ENCODE measurements at places on chromosomes 3 and 15.

DNA sequence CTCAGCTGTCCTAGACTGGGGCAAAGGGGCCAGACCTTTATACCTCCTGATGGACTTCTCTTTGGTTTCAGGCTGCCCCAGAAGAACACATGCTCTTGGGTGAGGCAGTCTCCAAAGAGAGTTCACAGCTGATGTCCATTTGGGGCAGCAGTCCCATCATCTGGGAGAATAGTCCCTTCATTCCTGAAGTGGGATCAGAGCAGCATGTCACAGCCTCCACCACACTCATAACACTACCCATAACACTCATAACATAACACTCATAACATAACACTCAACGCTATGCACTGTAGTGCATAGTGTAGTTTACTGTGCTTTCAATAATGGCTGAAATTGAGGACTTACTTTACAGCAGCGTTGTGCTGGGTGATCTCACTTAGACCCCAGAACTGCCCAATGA, 36.7 kb upstream of the PLCL2 start:
- no peak for DNase-seq

GRCh38 chr3:115384381-115384780, 237.3 kb upstream of the ZBTB20 start:
- DNase-seq: no peak

GRCh38 chr3:135136361-135137100, 341.5 kb downstream of the EPHB1 start:
- no peak for DNase-seq

- no peak for DNase-seq
Measured at GRCh38 chr3:33982269-33982798, 183.9 kb downstream of the PDCD6IP start.

DNA sequence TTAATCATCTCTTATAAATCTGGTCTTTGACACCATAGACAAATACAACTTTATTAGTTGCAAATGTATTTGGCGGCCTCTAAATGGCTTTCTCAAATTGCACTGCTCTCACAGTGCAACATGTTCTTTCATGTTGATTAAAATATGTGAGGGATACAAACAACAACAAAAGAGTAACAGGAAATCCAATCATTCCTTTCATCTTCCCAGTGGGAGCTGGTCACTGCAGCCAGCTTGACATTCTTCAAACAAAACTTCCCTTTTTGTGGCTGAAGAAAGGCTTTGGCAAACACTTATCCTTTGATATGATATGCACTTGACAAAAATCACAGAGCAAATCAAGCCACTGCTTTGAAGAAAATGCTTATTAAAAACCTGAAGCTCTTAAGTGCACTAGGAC, 973.6 kb downstream of the EPHA3 start:
- DNase-seq: no peak

GRCh38 chr15:66743703-66744536, 41.9 kb downstream of the SMAD6 start:
- no peak for DNase-seq

DNA sequence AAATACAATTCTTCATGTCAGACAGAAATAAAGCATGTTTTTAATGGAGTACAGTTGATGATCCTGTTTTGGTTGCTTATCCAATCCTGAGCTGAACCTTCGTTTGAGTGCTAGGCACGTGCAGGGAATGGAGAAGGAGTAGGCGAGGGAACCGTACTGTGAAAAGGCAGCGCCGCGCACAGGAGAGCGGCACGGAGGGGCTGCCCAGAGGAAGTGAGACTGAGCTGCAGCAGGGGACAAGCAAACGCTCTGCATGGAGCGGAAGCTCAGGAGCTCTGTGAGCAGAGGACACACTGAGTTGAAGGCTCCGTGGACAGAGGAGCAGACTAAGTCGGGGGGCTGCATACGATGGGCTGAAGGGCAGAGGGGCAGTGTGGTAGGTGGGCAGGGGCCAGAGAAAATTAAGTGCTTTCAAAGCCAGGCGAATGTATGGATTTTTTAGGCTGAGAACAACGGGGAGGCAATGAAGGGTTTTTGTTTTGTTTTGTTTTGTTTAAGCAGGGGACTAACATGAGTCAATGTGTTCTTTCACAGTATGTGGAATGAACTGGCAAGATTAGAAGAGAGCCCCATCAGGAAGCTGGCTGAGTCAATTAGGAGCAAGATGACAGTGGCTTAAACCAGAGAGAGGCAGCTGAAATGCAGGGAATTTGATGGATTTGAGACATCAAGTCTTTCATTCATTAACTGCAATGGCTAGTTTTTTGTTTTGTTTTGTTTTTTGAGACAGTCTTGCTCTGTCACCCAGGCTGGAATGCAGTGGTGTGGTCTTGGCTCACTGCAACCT, 23.8 kb upstream of the TM2D3 start:
- DNase-seq: no peak

- DNase-seq: no peak
Measured at GRCh38 chr3:22315925-22316324, 564.9 kb upstream of the ZNF385D start.

- DNase-seq: no peak
Measured at GRCh38 chr15:37112171-37112570, 11.8 kb upstream of the MEIS2 start.

- DNase-seq: no peak
Measured at GRCh38 chr3:46280105-46280797, 38.0 kb downstream of the CCR3 start.

DNA sequence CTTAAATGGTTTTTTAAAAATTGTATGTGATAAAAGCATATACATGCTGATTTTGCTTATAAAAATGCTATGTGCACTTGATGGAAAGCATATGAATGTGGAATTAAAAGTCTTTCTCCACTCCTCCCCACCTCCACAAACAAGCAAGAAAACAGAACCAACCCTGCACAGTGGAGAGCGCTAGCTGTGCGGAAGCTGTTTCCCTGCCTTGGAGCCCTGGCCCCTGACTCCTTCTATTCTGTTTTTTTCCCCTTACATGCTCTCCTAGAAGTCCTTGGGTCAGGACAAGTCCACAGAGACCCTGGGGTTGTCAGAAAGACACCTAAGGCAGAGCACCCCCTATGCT, 64.2 kb downstream of the BOC start:
- no peak for DNase-seq

DNA sequence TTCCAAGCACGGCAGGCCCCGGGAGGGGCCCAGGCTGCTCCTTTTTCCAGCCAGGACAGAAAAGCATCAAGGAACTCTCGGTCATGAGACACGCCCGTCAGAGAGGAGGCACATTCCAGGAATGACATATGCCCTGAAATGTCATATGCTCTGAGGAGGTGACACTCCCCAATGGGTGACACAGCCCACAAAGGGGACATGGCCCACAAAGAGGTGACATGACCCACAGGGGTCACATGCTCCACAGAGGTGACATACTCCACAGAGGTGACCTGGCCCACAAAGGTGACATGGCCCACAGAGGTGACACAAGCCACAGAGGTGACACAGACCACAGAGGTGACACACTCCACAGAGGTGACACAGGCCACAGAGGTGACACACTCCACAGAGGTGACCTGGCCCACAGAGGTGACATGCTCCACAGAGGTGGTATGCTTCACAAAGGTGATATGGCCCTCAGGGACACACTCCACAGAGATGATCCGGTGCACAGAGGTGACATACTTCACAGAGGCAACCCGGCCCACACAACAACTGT, 79.2 kb downstream of the ABHD5 start:
- DNase-seq: no peak
